ENCODE measurements at places on chromosomes 1 and 21.

GRCh38 chr1:236750928-236751327, 44.2 kb upstream of the MTR start:
- DNase-seq, result no peak

DNA sequence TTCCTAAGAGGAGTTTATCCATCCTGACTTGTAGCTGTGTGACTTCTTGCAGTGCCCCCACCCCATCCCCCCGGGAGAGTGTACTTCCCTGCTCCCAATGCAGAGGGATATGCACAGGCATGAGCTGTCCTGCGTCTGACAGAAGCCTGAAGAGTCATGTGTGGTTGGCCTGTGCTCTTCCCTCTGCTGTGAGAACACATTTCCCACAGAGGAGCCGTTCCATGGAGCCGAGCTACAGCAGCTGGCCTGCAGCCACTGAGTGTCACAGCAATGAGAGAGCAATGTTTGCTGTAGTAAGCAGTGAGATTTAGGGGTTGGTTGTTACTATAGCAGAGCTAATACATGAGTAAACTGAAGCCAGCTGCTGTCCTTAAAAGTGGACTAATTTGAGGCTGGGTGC, 22.0 kb downstream of the PARS2 start:
- DNase-seq, result no peak

DNA sequence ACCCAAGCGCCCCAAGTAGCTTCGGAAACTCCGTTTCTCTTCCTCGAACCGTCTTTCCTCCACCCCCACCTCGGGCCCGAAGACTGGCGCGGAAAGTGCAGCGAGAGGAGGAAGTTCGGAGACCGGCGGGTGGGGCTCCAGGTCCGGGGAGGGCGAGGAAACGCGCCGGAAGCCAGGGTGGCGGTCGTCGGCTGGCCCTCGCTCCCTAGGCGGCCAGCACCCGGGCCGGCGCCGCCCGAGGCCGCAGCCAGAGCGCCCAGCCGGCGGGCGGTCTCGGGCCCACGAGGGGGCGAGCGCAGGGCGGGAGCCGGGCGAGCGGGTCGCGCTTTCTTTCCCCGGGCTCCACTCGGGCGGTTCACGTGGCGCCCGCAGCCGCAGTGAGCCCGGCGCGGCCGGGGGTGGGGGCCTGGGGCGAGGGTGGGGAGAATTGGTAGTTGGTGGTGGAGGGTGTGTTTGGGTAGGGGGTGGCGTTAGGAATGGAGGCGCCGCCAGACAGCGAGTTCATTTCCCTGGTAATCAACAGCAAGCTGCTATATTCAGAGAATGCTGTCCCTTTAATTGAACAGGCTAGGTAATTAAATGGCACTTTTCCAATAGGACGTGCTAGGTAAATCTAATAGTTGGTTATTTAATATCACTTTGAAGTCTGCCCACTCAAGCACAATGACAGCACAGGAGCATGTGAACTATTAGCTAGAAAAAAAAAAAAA, 6.7 kb downstream of the LMO4 start:
- peak; percentile 72 for DNase-seq

GRCh38 chr1:172167796-172168596, 252.5 kb upstream of the C1orf105 start:
- DNase-seq, result no peak

GRCh38 chr21:31257265-31257664, 86.8 kb downstream of the TIAM1 start:
- no peak for DNase-seq

DNA sequence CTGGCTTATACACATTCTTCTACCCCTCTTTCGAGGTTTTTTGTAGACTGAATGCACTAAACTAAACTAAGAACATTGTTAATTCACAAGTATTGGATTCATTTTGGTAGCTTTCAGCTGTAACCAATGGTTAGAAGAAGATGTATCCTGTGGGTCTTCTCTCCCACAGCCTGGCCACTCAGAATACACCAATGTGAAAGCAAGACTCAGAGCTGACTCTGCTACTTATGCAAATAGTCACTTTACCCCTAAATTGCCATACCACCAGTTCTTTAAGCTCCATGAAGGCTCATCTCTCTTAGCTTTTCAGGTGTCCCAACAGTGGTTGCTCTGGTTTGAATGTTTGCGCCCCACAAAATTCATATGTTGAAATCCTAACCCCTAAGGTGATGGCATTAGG, 60.1 kb downstream of the RGS13 start:
- no peak for DNase-seq

- DNase-seq, result peak; percentile 73
Measured at GRCh38 chr1:44862829-44863401, 19.9 kb upstream of the PTCH2 start.

GRCh38 chr1:104387716-104388508, 638.2 kb downstream of the AMY1C start:
- no peak for DNase-seq

- DNase-seq, result no peak
Measured at GRCh38 chr21:28220680-28221079, 772.0 kb downstream of the LTN1 start.

GRCh38 chr1:37717631-37718030, 25.3 kb downstream of the CDCA8 start:
- DNase-seq, result no peak

GRCh38 chr1:117176579-117176978, 34.1 kb downstream of the VTCN1 start:
- no peak for DNase-seq

DNA sequence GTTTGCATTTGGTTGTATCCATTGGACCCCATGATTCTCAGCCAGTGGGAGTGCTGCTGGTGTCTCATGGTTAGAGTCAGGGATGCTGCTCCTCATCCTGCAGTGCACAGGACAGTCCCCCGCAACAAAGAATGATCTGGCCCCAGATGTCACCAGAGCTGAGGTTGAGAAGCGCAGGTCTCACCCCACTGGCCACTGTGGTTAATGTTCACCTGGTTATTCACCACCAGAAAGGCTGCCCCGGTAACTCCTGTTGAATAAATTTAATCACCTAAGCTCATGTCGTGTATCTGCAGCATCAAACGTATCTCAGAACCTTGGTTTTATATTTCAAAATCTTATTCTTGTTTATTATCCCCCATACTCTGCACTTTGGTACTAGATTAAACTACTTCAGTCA, 75.8 kb downstream of the ATP5PO start:
- DNase-seq, result no peak

GRCh38 chr1:180085331-180085730, 69.3 kb upstream of the QSOX1 start:
- DNase-seq, result no peak

GRCh38 chr1:183859831-183860230, 54.9 kb downstream of the RGL1 start:
- DNase-seq, result no peak

- DNase-seq, result no peak
Measured at GRCh38 chr1:1039145-1039910, 19.4 kb downstream of the AGRN start.

GRCh38 chr1:201719812-201720521, 109.0 kb upstream of the IPO9 start:
- no peak for DNase-seq

GRCh38 chr1:38527373-38527966, 332.1 kb downstream of the RRAGC start:
- DNase-seq, result peak; percentile 3

DNA sequence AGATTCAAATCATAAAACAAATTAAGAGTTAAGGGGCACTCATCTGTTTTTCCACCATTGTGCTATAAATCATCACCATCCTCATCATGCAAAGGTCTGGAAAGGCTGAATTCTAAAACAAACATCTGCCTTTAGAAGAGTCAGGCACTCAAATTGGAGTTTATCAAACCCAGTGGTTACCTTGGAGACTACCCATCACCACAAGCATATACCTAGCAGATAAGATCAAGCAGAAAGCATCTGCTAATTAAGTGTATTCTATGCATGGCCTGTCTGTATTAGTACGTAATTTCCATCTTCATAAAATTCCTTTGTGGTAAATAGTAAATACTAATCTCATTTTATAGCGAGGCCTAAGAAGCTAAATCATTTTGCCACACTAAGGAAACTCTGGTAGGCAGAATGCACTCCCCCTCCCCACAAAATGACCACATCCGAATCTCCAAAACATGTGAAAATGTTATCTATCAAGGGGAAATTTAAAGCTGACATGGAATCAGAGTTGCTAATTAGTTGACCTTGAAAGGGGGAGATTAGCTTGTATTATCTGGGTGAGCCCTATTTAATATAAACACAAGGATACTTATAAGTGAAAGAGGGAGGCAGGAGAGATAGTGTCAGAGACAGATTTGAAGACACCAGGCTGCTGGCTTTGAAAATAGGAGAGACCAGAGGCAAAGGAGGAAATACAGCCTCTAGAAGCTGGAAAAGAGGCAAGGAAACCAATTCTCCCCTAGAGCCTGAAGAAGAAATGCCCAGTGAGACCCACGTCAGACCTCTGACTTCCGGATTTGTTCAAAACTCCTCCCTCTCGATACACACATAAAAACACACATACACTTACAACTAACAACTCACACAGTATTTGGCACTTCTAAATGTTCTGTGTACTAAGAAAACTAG, 23.2 kb downstream of the ARID4B start:
- no peak for DNase-seq

GRCh38 chr1:45686015-45686287, 382 bp downstream of the GPBP1L1 start:
- peak; percentile 65 for DNase-seq

GRCh38 chr1:113048064-113048463, 24.9 kb upstream of the LRIG2 start:
- no peak for DNase-seq

DNA sequence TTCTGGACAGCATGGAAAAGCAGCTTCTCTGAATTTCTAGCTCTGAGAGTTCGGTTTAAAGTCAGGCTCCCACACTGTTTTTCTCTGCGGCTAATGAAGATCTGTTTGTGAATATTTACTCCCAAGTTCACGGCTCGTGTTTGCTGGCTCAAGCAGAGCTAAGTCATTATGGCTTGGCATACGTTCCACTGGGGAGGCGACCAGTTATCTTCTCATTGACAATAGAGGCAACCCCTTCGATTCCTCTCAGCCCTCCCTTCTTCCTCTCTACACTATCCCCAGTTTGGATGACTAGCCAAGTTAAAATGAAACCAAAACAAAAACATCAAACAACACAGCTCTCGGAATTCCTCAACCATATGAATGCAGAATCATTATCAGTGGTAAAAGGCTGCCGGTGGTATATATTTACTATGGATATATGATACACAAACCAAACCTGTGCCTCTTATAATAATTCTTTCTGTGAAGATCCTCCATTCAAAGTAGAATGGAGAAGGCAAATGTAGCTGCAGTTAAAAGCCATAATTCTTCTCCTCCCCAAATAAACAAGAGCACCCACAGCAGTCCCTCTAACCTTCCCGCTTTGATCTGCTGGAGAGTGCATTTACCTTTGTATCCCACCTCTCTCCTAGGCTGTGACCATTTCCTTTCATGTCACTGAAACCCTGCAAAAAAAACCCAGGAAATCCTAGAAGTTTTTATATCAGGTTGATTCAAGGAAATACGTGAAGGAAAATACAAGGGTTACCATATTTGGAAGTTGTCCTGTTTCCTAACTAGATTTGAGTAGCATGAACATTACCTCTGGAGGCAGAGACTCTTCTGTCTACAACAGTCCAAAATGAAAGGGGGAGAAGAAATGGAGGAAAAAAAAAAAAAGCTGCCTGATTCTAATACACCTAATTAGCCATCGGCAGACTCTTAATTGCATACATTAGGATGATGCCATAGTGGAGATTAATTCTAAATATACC, 108.3 kb upstream of the USH2A start:
- peak; percentile 58 for DNase-seq

DNA sequence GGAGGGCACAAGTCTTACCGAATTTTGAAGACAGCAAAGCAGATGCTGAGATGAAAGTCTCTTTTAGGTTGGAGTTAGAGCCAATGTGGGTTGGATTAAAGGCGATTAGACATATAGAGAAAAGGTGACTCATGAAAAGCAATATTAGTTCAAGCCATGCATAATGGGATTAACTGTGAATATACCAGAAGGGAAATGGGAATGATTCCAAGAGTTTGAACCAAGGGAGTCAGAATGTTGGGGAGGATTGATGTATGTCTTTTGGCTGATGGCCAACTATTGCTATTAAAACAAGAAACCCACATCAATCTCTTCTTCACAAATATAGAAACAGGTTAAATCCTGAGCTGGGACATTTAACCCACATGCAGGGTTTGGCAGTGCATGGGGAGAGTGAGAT, 1.2 kb downstream of the HMGCS2 start:
- no peak for DNase-seq

GRCh38 chr21:33265664-33266049, 510 bp upstream of the IL10RB start:
- peak; percentile 42 for DNase-seq

DNA sequence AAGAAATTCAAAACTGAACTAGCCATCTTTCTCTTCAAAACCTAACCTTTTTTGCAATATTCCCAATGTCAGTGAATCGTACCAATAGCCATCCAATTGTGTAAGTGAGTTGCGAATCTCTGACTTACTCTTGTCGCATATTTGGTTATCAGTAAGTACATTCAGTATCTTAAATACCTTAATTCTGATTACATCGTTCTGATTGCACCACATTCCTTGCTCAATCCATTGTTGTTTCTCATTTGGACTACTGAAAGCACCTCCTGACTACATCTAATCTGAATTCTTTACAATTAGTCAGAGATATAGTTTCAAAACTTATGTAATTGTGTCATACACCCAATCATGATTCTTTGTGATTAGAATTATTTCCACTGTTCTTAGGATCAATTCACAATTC, 16.8 kb upstream of the BRINP3 start:
- no peak for DNase-seq

GRCh38 chr1:56644919-56645676, at the start of gene PRKAA2:
TSS of gene PRKAA2 (plus strand) at chr1:56645314. CDS start at chr1:56645388, 74 bp downstream.
- DNase-seq, result peak; percentile 52

- DNase-seq, result peak; percentile 95
Measured at GRCh38 chr21:43600642-43601402, 58.5 kb downstream of the HSF2BP start.

- DNase-seq, result no peak
Measured at GRCh38 chr1:89206373-89206772, 7.6 kb upstream of the GBP4 start.

GRCh38 chr21:45223236-45224185, 64.2 kb downstream of the POFUT2 start:
- no peak for DNase-seq

GRCh38 chr1:36803868-36804570, 230.3 kb downstream of the GRIK3 start:
- no peak for DNase-seq
